Bronchus fibroblast of lung (primary cell): ENCODE measurements at places on chromosomes 16 and 17. TPM values are rescaled to one million over a fixed set of nuclear protein-coding genes. Genes with fewer than 3 reads are reported as not detected.

The ALOX12B gene
- not detected in 2 replicates for total RNA-seq

The PIGS gene
- 69.6 and 72.1 TPM in 2 replicates for total RNA-seq

The DPEP2 gene
- not detected in 2 replicates for total RNA-seq

The KRT9 gene
- total RNA-seq: not detected in 2 replicates

The TGFB1I1 gene
- total RNA-seq: 126 and 136 TPM in 2 replicates

The KRTAP4-4 gene
- total RNA-seq: not detected in 2 replicates

The VAT1L gene
- total RNA-seq: 7.6 and 8.7 TPM in 2 replicates

The PYDC1 gene
- total RNA-seq: not detected in 2 replicates

The PRR14 gene
- 21.4 and 23.5 TPM in 2 replicates for total RNA-seq

The PROCA1 gene
- total RNA-seq: 1.8 and 2.9 TPM in 2 replicates

The ASGR2 gene
- not detected in 2 replicates for total RNA-seq

The TBC1D3 gene
- not detected in 2 replicates for total RNA-seq

The TNFRSF13B gene
- total RNA-seq: not detected in 2 replicates

The CHST4 gene
- under 0.01 TPM in 1 of 2 replicates, not detected in the other for total RNA-seq

The DCXR gene
- total RNA-seq: 155 and 162 TPM in 2 replicates

The SLC6A4 gene
- not detected in 2 replicates for total RNA-seq

The NEUROD2 gene
- not detected in 2 replicates for total RNA-seq

The CDH11 gene
- 63.5 and 64.1 TPM in 2 replicates for total RNA-seq

The KRTAP4-6 gene
- not detected in 2 replicates for total RNA-seq

The COQ9 gene
- total RNA-seq: 35.7 and 41.9 TPM in 2 replicates

The CTRB1 gene
- total RNA-seq: not detected in 2 replicates

The ADGRG3 gene
- not detected in 2 replicates for total RNA-seq

The TMC7 gene
- total RNA-seq: 0.15 and 0.34 TPM in 2 replicates

The RHOT1 gene
- total RNA-seq: 19.6 and 24.9 TPM in 2 replicates

The NOD2 gene
- total RNA-seq: not detected in 2 replicates

The PRAC1 gene
- total RNA-seq: not detected in 2 replicates

The VWA3A gene
- 0.15 TPM in 1 of 2 replicates, not detected in the other for total RNA-seq

The CCL18 gene
- total RNA-seq: not detected in 2 replicates

The CCDC200 gene
- not detected in 2 replicates for total RNA-seq

The ZNF205 gene
- total RNA-seq: 13.8 and 14.6 TPM in 2 replicates

The ITGA3 gene
- 219 and 249 TPM in 2 replicates for total RNA-seq

The CTCF gene
- total RNA-seq: 19.9 and 20.5 TPM in 2 replicates

The FAAP100 gene
- total RNA-seq: 26.6 and 30.3 TPM in 2 replicates

The FLII gene
- 248 and 284 TPM in 2 replicates for total RNA-seq

The P3H4 gene
- 48.6 and 53.4 TPM in 2 replicates for total RNA-seq

The CD68 gene
- total RNA-seq: 27.7 and 27.8 TPM in 2 replicates

The CLEC3A gene
- not detected in 2 replicates for total RNA-seq

The TEX14 gene
- total RNA-seq: not detected in 2 replicates

The TMIGD1 gene
- not detected in 2 replicates for total RNA-seq

The PRSS22 gene
- not detected in 2 replicates for total RNA-seq

The QPRT gene
- 49.1 and 53.6 TPM in 2 replicates for total RNA-seq

The TMEM238L gene
- total RNA-seq: not detected in 2 replicates

The FBXW10 gene
- not detected in 2 replicates for total RNA-seq

The KRT40 gene
- total RNA-seq: not detected in 2 replicates
